ENCODE measurements at places on chromosomes 6 and 20.

- DNase-seq = no peak
Measured at GRCh38 chr20:44405257-44405656, 49.8 kb downstream of the HNF4A start.

DNA sequence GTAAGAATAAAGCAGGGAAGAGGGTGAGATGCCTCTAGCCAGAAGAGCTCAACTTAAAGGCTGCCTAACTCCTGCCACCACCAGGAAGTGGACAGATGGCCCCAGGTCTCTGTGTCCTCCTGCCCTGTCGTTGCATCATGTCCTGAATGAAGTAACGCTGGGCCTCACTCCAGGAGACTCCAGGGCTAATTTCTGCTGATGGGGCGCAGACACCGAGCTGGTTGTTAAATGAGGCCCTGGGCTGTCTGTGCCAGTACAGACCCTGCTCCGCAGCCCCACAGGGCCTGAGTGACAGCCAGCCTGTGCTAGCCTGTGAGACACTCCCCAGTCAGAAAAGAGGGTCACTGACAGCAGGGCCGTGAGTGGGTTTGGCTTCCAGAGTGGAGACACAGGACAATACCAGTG lies 6.5 kb downstream of the IP6K3 start:
- no peak for DNase-seq

DNA sequence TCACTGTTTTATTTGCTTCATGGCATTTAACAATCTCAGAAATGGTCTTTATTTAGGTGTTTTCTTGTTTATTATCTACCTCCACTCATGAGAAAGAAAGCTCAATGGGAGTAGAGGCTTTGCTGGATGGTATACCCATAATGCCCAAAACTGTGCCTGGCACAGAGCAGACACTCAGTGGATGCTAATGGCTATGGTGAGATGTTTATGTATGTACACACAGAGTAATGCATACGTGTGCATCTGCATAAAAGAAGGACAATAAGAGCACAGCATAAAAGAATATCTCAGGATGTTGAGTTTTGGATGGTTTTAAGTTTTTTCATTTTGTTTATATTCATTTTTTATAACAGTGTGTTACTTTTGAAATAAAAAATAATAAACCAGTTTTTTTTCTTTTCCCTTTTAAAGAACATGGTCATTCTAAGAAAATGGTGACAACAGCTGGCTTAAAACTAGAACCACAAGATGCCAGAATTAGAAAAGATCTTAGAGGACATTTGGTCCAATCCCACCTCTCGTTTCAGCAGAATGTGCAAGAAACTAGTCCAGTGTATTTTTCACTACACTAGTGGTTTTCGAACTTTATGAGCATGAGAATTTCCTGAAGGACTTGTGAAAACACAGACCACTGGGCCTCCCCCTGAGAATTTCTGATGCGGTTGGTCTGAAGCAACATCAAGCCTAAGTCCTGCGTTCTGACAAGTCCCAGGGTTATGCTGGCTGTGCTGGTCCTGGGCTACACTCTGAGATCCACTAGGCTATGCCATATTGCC lies 131.9 kb downstream of the FYN start:
- no peak for DNase-seq

DNA sequence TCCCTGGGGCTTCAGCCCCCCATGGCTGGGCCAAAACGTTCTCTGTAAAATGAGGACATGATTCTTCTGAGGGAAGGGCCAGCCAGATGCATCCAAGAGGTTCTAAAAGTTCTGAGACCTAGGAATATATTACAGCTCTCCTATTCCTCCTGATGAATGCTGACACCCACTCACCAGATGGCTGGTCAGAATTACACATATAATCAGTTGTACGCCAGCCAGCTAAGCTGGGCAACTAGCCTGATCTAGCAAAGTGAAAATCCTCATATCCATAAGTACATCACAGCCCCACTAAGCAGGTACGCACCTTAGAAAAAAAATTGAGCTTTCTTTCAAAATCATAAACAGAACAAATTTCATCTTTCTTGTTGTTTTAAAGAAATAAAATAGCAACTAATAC lies 34.8 kb downstream of the C6orf118 start:
- DNase-seq = no peak

- DNase-seq = no peak
Measured at GRCh38 chr6:38676974-38677544, 25.9 kb downstream of the GLO1 start.
